ENCODE measurements at places on chromosomes 11 and 22.

DNA sequence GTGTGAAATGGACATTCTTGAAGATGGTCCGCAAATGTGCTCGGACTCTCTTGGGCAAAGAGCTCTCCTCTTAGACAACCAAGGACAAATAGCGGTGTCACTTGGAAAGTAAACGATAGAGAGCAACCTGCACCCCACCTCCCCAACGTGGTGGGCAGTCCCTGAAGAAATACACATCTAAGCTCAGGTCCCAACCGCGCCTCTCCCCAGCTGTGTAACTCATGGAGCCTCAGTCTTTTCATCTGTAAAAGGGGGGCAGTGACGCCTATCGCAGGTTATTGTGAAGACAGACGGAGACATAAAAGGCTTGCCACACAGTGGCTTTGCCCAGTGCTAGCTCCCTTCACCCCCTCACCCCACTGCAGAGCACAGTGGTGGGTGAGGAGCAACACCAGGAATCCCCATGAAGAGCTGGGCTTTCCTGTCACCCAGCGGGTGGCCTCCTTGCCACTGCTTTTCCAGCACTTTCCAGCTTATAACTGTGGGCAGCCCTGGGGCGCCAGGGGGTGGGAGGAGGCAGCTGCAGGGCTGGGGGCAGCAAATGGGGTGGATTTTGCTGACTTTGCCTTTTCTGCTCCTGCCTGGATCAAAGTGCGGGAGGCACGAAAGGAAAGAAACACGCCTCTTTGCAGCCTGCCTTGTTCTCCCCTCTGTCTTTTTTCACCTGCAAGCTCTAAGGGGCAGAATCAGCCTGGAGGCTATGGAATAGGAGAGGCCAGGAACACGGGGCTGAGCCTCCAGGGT is 73.7 kb upstream of the TSPAN18 start:
- no peak for DNase-seq

DNA sequence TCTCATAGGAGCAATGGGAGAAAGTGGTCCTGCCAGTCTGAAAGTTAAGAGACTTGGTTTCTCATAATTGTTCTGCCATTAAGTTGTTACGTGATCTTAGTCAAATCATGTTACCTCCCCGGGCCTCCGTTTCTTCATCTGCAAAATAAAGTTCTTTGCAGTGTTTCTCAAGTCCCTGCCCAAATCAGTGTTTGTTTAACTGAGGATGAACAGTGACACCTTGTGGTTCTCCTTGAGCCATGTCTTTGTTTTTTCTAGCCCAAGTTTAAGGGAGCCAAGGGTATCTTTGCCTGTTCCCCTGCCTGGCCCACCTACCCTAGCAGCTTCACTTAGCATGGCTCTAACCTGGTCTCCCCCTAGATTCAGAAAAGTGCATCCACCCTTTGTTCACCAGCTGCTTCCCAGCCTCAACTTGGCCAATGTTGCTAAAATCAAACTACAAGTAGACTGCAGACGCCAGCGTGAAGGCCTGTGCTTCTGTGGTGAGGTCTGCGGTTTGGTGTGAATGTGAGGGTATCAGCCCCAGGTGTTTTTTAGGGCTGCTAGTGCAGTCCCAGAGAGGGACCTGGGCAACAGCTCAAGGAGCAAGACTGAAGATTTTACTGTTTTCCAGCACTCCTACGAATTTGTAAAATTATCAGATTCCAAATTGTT is 35.5 kb downstream of the FZD4 start:
- DNase-seq: no peak

GRCh38 chr11:64036087-64037026 is 626 bp downstream of the FLRT1 start:
- no peak for DNase-seq

DNA sequence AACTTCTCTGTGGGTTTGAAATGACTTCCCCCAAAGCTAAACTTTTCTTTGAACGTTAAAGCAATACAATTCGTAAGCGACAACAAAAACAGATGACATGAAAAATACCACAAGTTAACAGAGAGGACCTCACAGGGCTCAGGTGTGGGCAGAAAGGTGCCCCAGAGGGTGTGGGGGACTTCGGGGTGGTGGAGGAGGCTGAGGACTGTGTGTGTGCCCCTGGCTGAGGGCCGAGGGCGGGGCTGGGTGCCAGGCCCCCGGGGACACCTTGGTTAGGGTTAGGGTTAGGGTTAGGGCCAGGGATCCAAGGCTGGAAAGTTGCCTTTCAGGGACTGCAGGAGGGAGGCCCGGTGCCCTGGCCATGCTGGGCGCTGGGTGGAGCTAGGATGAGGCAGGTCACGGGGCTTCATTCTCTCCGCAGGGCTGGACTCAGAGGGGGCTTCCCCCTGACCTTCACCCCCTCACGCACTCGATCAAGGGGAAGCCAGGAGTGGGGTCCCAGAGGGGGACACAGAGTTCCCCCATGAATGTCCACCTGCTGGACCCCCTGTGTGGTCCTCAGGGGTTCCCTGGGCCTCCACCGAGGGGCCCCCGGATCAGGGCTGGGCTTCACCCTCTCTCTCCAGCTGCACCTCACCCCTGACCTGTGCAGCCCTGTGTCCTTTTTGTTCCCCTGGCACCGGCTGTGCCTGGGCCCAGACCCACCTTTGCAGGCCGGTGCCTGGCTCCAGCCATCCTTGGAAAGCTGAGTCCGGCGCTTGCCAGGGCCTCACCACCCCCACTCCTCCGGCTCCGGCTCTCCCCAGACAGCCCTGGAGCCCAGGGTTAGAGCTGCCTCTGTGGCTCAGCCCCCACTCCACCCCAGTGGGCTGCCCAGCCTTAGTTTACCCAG is 7.0 kb downstream of the TNNI2 start:
- no peak for DNase-seq

- DNase-seq: no peak
These were observed 37.5 kb downstream of the C11orf91 start for GRCh38 chr11:33663121-33663520.

DNA sequence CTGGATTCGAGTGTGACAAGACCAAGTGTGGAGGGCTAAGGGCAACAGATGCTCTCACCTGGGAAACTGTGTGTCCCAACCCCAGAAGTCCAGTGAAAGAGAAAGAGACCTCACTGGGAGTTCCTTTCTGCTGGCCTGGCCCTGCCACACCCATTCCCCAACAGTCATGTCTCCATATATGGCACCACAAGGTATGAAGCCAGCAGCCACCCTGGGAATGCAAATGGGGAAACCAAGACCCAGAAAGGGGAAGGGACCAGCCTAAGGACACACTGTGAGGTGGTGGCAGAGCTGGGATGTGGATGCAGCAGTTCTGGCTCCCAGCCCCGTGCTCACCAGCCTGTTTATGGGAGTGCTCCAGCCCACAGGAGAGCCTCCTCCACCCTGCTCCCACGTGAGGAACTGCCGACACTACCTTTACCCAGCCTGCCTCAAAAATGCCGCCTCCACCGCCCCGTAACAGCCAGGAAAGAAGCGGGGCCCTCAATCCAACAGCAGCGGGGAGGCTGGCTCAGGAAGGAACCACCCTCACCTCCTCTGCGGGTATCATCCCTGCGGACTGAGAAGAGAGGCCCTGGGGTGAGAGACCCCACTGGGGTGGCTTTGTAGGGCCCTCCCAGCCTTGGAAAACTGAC is 12.6 kb downstream of the LMO1 start:
- no peak for DNase-seq

DNA sequence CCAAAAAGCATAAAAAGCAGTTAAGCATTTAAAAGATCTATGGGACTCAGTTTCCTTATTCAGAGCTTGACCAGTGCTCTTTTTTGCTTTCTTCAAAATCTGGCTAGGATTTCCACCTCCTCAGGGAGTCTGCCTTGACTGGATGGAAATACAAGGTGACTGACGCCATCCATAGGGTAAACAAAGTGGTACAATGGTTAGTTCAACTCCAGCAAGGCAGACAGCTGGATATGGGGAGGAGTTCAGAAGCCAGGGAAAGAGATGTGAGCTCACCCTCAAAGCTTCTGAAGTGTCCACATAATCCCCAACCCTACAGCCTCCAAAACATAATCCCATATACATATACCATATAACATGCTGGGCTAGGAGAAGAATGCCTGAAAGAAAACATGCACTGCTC is 52.0 kb downstream of the KIRREL3 start:
- no peak for DNase-seq

DNA sequence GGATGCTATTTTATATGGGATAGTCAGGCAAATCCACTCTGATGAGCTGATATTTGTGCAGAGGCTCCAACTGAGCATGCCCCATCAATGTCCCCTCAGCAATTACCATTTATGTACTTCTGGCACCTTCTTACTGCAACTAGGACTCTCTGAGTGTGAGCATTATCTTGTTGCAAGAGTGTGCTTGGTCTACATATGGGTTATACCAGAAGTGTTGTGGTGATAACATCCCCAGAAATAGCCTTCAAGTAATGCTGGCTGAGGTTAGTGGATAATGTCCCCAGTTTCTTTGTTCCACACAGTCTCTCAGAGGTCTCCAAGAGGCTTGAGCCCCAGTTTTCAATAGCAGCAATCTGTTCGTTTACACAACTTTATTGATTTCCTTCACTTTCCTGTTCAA is 408.6 kb downstream of the JRKL start:
- DNase-seq: no peak
